HFFc6 (cell line): ENCODE measurements at places on chromosomes 1 and 21.

DNA sequence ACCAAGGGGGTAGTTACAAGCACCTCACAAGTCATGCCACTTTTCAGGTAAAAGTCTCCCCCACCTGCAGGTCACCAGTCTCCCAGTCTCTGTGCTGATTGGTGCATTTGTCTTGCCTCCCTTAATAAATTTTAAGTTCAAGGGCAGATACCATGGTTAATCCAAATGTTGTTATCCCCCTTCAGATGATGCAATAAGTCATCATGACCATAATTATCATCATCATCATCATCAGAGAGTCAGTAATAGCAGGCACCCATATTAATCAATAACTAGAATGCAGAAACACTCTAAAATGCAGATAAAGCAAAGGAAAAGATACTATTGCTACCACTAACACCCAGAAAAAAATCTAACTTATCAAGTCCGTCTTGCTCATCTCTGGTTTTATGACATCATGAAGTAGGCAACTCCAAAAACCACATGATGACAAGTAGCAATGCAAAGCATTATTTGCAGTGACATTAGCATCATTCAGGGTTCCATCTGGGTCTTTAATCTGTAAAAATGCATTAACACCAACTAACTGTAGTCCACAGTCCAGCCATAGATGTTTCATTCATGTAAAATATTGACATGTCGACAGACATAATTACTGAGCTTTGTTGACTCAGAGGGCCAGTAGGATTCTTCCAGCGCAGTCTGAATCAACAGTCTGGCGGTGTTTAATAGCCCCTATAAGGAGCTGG, 492.0 kb upstream of the RUNX1 start:
- peak; percentile 4 for DNase-seq

DNA sequence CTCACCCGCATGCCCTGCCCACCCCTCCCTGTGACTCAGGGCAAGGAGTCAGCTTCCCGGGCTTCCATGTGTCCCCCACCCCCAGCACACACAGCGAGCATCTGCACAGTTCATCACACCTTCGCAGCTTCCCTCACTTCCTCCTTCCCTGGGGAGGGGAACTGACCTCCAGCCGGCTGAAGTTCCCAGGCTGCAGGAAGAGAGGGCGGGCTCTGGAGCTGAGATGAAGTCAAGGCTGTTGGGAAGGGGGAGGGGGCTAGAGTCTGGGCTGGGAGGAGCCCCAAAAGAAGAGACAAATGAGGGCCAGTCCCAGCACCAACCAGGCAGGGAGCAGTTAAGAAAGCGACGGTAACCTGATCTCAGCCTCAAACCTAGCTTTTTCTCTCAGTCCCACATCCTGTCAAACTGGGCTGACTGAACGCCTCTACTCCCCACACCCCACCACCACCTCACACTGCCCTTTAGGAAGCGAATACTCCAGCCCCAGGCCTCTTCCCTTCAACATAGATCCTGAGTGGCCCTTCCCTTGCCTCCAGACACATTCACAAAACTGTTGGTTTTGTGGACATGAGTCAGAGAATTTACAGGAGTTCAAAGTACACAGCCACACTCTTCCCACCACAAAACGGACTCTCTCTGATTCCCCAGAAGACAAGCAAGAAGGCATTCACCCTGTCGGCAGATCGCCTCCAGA, 1.8 kb downstream of the RHOC start:
- peak; percentile 95 for DNase-seq

DNA sequence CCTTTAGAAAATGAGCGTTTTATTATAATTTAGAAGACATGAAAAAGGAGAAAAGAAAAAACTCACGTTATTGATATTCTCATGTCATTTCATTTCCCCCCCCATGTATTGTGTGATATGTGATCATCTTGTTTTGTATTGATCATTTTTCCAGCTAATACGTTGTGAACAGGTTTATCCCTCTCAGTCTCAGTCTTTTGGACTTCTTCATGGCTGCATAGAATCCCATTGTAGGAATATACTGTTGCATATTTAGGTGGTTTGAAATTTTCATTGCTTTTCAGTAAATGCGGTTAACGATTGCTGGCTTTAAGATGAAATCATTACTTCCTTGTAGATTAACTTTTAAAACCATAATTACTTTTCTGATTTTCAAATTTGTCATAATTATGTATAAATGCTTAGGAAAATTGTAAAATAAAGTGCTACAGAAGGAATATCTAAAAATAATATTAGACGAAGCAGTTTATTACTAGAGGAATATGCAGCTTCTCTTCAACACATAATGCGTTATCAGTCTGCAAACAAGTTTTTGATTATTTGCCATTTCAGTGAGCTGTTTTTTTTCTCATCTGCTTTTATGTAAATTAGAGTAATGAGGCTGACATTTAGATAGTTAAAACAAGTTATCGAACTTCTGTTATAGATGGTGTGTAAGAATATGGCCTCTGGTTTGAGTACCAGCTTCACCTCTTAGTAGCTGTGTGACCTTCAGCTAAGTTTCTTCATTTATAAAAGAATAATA, 1.8 kb downstream of the SON start:
- no peak for DNase-seq

- no peak for DNase-seq
Measured at GRCh38 chr1:157782931-157783330, 6.0 kb upstream of the FCRL2 start.

DNA sequence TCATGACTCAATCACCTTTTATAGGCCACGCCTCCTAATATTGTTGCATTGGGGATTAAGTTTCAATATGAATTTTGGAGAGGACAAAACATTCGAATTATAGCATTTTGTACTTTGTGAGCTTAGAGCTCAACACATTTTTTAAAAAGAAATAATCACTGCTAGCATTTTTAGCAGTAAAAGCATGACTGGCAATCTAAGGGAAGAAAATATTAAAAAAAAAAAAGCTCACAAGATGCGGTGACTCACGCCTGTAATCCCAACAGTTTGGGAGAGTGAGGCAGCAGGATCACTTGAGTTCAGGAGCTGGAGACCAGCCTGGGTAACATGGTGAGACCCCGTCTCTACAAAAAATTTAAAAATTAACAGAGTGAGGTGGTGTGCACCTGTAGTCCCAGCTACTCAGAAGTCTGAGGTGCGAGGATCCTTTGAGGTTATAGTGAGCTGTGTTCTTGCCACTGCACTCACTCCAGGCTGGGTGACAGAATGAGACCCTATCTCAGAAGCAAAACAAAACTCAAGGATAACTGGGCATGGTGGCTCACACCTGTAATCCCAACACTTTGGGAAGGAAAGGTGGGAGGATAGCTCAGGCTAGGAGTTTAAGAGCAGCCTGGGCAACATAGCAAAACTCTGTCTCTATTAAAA, 28.8 kb upstream of the DIPK1A start:
- no peak for DNase-seq

DNA sequence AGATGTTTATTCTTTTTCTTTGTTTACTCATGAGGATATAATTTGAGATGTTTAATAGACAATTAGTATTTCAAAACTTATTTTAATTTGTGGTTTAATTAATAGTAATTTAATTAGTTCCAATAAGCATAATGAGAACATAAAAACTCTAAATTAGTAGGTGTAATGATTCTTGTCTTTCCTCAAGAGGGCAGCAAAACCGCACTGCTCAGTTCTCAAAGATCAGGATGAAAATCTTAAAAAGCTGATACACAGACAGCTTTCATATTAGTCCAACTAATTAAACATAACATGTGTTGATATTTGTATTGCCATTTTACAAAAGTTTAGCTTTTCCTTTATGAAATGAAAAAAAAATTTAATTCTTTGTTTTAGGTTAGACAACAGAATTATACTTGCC, 106.7 kb upstream of the C21orf91 start:
- DNase-seq: peak; percentile 7

- peak; percentile 76 for DNase-seq
Measured at GRCh38 chr1:164716992-164717703, 158.2 kb downstream of the PBX1 start.

DNA sequence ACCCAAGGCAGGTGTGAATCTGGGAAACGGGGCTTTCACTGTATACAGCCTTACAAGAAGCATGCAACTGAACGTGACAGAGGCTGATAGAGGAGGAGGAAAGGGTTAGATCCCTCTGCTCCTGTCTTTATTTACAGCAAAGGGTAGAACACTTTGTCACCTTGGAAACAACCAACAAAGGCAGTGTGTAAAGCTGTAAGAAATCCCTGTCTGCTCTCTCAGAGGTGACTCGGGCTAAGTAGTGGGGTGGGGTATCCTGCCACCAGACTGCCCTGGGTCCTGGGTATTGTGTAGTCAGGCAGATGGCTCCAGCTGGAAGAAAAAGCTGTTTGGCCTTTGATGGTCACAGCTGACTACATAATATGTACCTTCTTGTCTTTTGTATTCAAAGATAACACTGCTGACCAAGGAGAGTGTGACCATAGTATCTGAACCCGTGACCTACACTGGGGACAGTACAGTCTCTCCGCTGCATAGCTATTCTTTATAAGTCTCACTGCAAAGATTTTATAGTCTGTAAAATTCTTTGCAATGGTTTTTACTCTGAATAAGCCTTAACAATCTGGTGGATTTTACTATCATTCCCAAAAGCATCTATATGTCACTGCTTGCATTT, 22.1 kb upstream of the POU2F1 start:
- DNase-seq: no peak

GRCh38 chr1:147567594-147568381, 26.5 kb downstream of the BCL9 start:
- no peak for DNase-seq

DNA sequence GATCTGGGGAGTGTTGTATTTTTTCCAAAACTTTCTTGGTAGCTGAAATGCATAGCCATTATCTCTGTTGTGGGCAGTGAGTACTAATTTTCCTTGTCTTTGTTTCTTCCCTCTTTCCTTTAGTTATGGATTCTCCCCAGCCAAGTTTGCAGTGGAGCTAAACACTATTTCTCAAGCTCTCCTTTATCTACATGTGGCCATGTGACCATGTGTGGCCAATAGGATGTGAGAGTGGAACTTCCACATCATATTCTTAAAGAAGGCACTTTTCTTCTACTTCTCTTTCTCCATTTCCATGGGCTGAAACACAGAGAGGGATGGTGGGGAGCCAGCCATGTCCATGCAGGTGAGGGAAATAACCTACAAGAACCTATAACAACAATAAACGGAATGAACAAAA, 230.8 kb downstream of the CTH start:
- no peak for DNase-seq

DNA sequence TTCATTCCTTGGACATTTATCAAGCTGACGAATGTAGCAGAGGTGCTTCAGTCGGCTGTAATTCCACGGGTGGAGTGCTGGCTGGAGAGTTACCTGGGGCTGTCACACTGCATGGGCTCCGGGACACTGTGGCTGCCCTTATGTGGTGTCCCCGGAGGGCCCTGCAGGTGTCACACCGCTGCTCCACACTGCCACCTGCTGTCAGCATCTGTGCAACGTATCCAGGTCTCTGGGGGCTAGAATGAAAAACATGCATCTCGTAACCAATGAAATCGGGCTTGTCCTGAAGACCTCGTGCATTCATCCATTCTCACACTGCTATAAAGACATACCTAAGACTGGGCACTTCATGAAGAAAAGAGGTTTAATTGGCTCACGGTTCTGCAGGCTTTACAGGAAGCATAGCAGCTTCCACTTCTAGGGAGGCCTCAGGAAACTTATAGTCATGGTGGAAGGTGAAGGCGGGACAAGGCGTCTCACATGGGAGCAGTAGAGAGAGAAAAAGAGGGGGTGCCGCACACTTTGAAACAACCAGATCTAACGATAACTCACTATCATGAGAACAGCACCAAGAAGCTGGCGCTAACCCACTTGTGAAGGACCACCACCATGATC, 46.7 kb upstream of the PCBP3 start:
- no peak for DNase-seq
